ENCODE measurements at places on chromosomes 3 and 15.

- DNase-seq = no peak
Measured at GRCh38 chr3:29348316-29348715, 67.4 kb downstream of the RBMS3 start.

DNA sequence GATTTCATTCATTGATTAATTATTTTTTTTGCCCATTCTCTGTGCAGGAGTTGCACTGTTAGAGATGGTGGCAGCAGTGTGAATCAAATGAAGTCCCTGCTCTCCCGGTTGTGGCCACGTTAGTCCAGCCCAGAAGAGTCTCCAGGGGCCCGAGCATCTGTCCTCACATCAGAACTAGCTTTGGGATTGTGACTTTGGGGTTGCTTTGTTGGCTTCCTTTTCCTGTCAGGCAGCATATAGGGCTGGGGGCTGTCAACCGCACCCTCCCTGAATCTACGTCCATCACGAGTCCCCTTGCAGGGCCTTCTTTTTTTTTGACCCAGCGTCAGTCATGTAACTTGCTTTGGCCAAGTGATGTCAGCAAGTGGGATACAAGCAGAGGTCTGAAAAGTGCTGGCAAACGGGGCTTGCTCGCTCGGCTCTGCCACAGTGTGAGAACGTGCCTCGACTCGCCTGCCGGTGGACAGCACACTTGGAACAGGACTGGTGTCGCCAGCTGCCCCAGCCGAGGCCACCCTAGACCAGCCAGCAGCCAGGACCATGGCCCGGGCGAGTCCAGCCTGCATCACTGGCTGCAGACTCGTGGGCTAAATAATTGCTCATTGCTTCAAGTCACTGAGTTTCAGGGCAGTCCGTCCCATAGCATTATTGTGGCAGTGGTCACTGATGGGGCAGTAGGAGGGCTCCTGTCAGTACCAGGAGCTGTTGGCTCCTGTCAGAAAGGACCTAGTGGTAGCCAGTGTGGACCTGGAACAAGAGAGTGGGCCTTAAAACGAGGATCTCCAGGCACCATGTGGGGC is 151.6 kb upstream of the MEF2A start:
- no peak for DNase-seq

DNA sequence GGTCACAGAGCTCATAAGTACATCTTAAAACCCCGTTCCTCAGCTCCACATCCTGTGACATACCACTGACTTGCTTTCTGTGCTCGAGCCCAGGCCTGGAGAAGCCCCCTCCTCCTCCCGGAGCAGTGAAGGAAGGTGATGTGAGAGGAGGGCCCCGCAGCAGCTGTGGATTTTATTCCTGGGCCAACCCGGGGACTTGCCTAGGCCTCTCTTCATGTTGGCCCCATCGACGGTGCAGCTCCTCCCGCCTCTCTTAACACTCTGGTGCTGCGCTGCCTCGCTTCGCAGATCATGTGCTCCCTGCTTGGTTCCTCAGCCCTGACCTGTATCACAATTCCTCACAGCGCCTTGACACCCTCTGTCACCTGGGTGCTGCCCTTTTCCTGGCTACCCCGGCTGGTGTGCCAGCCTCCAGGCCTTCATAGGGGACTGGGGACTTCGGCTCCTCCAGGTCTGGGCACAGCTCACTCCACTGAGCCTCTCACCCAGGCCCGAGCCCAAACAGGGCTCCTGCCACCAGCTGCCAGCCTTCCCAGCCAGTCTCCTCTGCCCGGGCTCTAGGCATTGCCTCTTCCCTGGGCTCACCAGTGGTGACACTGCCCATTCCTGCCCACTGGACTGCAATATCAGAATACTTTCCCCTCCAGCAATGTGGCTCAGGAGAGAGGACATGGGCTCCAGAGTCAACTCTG is 21.5 kb downstream of the MAGEF1 start:
- no peak for DNase-seq

GRCh38 chr3:179733797-179734196 is 81.0 kb downstream of the USP13 start:
- DNase-seq = no peak

DNA sequence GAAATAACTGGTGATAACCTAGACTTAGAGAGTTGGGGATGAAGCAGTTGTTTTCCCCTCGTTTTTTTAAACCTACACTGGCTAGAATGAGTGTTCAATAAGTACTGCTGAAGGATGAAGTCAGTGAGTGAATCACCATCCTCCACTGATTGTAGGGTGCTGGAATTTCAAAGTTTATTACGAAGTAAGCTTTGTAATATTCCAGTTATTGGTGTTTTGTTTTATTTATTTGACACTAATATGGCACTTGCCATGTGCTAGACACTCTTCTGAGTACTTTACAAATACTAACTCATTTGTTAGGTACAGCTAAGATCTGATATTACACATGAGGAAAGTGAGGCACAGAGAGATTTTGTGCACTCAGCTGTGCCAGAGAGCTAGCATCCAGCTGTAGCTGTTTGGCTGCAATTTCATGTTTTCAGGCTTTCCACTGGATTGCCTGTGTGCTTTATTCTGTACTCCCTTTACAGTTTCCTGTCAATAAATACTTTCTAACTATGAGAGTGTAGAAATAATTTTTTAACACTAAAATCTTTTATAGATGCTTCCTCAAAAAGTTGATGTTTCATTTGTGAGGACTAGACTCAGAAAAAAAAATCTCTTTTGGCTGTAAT is 5.8 kb downstream of the MAP2K5 start:
- DNase-seq = no peak

DNA sequence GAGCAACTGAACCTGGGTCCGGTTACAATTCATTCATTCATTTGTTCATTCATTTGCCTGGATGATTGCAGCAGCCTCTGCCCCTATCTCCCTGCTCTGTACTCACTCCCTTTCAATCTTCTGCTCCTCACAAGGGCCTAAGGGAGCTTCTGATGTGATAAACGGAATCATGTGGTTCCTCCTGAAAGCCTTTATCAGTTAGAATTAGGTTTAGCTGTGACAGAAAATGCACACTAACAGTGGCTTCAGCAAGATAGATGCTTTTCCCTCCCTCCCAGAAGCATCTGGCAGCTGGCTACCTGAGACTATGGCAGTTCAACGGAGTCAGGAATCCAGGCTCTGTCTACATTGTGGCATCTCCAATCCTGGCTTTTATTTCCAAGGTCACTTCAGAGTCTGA is 196.0 kb downstream of the ADAMTS9 start:
- DNase-seq = no peak

DNA sequence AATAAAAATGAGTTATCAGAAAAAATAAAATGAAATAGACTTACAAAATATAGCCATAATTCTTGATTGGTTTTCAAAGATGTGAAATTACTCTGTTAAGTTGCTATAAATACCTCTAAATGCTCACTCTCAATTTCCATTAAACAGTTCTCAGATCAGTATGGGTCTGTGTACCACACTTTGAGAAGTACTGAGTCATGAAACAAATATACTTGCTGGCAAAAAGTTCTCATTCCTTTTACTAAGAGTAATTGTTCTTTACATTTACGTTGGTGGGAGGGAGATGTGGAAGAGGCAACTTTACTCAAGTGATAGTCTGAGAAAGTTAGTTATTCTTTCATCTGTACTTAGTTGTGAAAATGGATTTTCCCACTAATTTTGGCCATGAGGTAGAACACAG is 96.3 kb downstream of the ZNF385D start:
- DNase-seq = no peak

GRCh38 chr15:53414167-53414566 is 345.3 kb downstream of the WDR72 start:
- DNase-seq = no peak

DNA sequence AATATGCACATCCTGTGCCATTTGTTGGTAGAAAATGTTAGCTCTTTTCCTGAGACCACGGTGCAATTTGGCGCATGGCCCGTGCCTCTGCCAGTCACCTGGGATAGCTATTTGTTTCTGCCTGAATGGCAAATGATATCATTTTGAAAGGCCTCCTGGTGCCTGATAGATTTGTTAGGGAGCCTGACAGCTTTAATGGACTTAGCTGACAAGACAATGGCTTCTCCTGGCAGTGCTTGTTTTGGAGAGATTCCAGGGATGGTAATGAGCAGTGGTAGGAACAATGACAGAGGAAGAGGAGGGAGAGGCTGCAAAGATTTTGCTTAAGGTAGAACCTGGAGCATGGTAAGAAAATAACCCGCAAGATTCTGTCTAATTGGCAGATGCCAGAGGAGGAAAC is 268.5 kb downstream of the CLSTN2 start:
- no peak for DNase-seq

GRCh38 chr15:59216911-59217310 is 10.3 kb downstream of the LDHAL6B start:
- no peak for DNase-seq

- no peak for DNase-seq
Measured at GRCh38 chr3:45896956-45897355, 10.6 kb downstream of the CCR9 start.

All from Jurkat, Clone E6-1 (cell line).